HL-60 (cell line): ENCODE measurements at places on chromosomes 11 and 22.

- no peak for DNase-seq
Measured at GRCh38 chr11:73248526-73249185, 23.5 kb upstream of the P2RY6 start.

- peak; percentile 43 for DNase-seq
Measured at GRCh38 chr11:2511421-2512369, 66.9 kb downstream of the KCNQ1 start.

DNA sequence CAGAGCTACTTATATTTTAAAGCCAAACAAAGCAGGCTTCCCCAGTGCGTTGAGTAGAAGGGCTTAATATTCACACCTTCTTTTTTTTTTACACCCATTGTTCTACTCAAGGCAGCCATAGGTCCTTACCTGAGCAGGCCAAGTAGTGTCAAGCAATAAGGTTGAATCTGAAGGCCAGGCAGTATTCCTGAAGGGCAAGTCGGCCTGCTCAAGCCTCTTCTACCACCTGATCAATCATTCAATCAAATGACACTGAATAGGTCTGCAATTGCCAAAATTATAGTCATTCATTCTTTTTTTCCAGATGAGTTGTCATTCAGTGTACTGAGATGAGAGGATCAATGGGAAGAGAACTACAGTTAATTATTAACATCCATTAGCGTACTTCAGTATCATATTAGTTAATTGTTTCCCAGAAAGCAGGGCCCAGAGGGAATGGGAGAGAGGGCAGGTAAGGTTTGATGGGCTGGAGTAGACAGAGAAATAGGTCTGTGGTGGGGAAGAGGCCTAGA, 11.9 kb upstream of the PPP2R1B start:
- DNase-seq, result no peak

- DNase-seq, result no peak
Measured at GRCh38 chr11:73296501-73297230, 11.4 kb upstream of the ARHGEF17 start.

GRCh38 chr11:61599968-61600710, 19.3 kb upstream of the SYT7 start:
- DNase-seq, result no peak

- peak; percentile 81 for DNase-seq
Measured at GRCh38 chr11:122628810-122629555, 26.5 kb upstream of the UBASH3B start.

DNA sequence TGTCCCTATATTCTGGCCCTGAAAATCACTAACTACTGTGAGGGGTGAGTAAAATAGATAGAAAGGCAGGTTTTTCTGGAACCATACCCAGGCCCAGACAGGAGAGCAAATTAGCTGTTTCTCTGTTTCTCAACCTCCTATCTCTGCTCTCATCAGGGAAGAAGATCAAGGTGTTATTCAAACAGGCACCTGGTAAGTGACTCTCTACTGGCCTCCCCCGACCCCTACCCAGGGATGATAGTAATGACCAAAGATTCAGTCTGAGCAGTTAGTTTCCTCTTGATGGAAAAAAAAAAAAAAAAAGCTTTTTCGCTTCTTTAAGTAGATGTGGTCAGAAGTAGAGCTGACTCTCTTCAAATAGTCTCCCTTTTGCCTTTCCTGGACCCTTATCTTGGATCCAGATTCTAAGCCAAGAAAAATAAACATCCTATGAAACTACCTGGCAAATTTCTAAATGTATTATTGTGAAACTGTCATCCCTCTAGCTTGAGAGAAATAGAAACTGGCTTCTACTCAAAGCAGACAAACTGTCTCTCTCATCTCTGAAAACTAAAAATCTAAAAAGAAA, 9.9 kb downstream of the LRRC4C start:
- DNase-seq, result no peak

DNA sequence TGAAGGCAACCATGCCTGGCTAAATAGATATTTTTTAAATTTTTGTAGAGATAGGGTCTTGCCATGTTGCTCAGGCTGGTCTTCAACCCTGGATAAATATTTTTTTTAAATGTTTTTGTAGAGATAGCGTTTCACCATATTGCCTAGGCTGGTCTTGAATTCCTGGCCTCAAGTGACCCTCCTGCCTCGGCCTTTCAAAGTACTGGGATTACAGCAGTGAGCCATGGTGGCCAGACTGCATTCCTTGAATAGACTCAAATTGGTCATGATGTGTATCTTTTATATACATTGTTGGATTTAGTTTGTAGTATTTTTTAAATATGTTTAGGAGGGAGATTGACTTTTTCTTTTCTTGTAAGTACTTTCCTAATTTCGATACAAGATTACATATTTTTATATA, 325.7 kb upstream of the C11orf87 start:
- DNase-seq, result no peak

GRCh38 chr11:657691-658126, 20.6 kb downstream of the DRD4 start:
- DNase-seq, result no peak

- no peak for DNase-seq
Measured at GRCh38 chr11:34158661-34159060, 53.2 kb downstream of the NAT10 start.

GRCh38 chr11:73154178-73154577, 12.1 kb upstream of the FCHSD2 start:
- peak; percentile 94 for DNase-seq

DNA sequence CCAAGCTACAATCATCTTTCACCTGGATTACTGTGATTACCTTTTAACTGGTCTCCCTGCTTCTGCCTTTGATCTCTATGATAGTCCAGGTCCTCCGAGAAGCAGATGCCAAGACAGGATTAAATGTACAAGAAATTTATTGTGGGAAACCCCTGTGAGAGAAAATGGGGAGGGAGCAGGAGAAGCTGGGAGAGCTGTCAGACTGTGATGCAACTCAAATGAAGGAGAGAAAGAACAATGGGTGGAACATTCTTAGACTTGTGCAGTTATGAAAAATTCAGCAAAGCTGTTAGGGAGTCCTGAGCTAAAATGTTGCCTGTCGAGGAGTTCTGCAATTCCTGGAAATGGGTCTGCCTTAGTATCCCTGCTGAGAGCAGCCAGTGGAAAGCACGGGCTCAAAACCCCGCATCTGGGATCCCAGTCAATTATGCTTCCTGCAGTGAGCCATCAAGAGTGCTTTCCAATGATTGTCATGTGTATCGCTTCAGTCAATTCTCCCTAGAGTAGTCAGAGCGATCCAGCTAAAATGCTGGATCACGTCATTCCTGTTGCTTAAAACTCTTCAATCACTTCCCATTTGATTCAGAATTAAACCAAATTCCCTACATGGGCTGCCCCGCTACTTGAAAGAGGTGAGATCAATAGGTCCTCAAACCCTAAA, 16.5 kb upstream of the CSTF3 start:
- DNase-seq, result no peak

- peak; percentile 77 for DNase-seq
Measured at GRCh38 chr11:95365348-95365747, 134.3 kb upstream of the SESN3 start.

- no peak for DNase-seq
Measured at GRCh38 chr11:20248121-20248772, 88.0 kb upstream of the DBX1 start.

DNA sequence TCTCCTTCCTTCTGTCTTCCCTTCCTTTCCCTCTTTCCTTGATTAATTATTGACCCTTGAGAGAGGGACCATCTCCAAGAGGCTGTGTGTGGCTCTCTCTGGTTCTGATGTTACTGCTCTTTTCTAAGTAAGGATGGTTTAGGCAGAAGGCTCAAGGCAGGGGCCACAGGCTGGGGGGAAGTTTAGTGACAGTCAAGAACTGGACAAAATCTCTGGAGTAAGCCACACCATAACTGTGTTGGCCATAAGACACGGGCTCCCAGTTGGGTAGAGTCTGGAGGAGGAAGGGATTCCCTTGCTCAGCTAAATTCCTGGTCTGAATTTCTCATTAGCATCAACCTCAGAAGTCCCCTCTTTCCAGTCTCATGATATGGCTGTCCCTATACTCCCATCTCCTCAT, 74.7 kb downstream of the BUD13 start:
- no peak for DNase-seq

DNA sequence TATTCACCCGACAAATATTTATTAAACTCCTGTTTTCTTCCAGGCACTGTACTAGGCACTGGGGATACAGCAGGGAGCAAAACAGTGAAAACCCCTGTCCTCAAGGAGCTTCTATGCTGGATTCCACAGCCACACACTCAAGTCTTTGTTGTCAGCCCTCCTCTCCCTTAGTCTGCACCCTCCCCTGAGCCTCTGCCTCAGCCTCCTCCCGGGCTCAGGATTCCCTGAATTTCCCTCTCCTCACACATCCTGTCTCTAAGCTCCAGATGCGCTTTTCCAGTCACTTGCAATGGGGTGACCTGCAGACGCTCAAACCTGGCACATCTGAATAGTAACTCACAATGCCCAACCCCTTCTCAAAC, 13.5 kb upstream of the TUB start:
- no peak for DNase-seq

- DNase-seq, result no peak
Measured at GRCh38 chr22:49827271-49827852, 311 bp downstream of the BRD1 start.

DNA sequence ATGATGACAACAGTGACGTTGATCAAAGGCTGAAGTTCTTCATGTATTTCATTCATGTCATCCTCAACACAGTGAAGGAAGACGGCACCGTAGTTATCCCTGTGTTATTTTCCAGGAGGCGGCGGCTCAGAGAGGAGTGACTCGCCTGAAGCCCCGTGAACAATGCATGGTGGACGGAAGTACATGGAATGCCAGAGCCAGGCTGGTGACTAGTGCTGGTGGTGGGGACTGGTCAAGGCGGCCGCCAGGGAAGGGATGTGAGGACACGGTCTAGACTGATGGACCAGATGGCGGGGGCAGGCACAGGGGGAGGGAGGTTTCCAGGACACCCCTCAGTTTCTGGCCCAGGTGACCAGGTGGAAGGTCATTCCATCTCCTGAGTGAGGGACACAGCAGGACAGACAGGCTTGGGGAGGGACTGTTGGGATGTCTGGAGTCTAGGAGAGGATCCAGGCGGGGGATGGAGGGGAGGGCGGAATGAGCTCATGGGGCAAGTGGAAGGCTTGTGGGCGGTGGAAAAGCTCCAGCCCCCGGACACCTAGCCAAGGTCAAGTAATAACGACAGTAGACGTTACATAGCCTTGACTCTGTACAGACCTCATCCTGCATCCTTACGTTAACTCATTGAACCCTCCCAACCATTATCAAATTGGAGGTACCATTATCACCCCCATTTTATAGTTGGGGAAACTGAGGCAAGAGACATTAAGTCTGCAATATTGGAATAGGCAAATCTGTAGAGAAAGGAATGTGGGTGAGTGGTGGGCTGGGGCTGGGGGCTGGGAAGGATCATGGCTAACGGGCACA, 16.0 kb upstream of the PICK1 start:
- no peak for DNase-seq

DNA sequence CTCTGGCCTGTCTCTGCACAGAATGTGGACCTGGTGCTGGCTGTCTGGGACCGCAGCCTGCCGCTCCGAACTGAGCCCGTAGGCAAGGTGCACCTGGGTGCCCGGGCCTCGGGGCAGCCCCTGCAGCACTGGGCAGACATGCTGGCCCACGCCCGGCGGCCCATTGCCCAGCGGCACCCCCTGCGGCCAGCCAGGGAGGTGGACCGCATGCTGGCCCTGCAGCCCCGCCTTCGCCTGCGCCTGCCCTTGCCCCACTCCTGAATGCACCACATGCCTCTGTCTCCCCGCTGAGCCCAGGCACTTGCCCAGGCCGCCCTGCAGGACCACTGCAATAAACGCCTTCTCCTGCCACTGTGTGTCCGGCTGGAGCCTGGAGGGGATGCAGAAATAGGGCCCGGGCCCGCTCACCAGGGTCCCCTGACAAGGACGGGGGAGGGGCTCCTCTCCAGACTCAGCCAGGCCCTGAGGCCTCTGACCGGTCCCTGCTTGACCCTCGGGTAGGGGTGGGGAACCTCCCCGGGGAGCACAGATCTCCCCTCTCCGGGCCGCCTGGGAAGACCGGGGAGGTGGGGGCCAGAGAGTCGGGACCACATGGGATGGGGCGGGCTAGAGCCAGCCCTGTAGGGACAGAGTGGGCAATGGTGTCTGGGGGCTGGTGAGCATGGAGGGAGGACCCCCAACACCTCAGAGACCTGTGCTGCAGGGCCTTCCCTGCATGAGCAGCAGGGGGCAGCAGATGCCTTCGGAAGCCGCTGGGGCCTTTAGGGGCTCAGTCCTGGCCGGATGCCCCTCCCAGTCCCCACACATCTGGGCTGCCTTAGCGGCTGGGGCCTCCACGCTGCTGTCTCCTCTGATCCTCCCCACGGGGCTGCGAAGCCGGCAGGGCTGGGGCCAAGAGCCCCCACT, 1.4 kb upstream of the TNNI2 start:
- no peak for DNase-seq

DNA sequence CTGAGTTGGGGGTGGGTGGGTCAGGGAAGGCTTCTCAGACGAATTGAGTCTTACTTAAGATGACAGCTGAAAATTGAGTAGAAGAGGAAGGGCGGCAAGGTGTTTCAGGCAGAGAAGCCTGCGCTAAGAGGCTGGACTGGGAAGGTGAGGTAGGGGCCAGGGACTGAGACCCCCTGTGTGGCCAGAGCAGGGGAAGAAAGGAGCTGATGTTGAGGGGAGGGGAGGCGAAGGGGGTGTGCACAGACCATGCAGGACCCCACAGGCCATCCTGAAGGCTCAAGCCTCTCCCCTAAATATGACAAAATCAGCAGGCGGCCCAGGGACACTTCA, 40.6 kb upstream of the CREB3L1 start:
- DNase-seq, result no peak

DNA sequence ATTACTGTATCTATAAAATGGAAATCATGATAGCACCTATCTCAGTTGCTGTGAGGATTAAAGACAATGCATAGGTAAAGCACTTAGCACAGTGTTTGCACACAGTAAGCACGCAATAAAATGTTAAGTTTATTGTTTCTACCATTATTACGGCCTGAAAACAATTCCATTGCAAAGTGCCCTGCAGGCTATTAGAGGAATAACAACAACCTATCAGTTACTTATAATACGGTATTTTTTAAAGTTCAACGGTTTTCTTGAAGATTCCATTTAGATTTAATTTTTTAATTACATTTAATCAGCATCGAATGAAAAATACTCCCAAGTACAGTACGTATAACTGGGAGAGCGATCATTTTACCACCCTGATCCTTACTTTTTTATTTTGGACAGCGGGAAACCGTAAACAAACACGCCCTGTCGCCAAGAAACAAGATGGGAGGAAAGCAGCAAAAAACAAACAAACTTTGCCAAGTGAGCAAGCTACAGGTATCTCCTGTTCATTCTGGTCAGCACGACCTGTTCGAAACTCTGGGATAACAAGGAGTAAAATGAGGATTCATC, 893 bp downstream of the SLC36A4 start:
- no peak for DNase-seq

DNA sequence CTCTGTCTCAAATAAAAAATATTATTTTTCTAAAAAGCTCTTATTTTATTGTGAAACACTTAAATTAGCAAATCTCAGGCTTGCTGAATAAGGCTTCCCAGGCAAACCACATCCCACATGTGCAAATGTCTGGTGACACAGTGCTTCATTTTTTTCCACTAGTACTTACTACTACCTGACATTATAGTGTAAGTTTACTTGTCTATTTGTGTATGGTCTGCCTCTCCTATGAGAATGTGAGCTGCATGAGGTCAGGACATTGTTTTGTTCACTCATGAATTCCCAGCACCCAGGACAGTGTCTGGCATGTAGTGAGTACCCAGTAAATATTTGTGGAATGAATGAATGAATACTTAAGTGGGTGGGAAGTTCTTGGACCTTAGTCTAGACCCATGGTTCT, 103.1 kb downstream of the PTPRJ start:
- DNase-seq, result no peak

- peak; percentile 91 for DNase-seq
Measured at GRCh38 chr22:30309951-30310741, 16.6 kb downstream of the TBC1D10A start.
